ENCODE measurements at places on chromosomes 7 and 10. TPM values are rescaled to one million over a fixed set of nuclear protein-coding genes. Genes with fewer than 3 reads are reported as not detected.

The SPDYE6 gene
- not detected for total RNA-seq

The GIMAP8 gene
- total RNA-seq, result 4.5 TPM

The NT5C3A gene
- 53.9 TPM for total RNA-seq

The DNMBP gene
- 38.4 TPM for total RNA-seq

The BMI1 gene
- total RNA-seq, result 23.5 TPM

The RAMP3 gene
- total RNA-seq, result 7.2 TPM

The PITX3 gene
- total RNA-seq, result not detected

The NUTM2B gene
- total RNA-seq, result 1.2 TPM

The FAM131B gene
- 0.40 TPM for total RNA-seq

The CDC14C gene
- not detected for total RNA-seq

The HKDC1 gene
- total RNA-seq, result 14.7 TPM

The MARVELD1 gene
- 25.7 TPM for total RNA-seq

The LEP gene
- 0.07 TPM for total RNA-seq

The SEMA3E gene
- total RNA-seq, result 1.2 TPM

The CRYGN gene
- total RNA-seq, result not detected

The SPOCK2 gene
- 4.7 TPM for total RNA-seq

The PRPS1L1 gene
- not detected for total RNA-seq

The HOXA2 gene
- 2.4 TPM for total RNA-seq

The UTF1 gene
- not detected for total RNA-seq

The PAX4 gene
- 0.67 TPM for total RNA-seq

The AQP1 gene
- 47.4 TPM for total RNA-seq

The MRPS33 gene
- 77.3 TPM for total RNA-seq

The PDLIM1 gene
- 246 TPM for total RNA-seq

The ZNF248 gene
- 8.2 TPM for total RNA-seq

The CYP2W1 gene
- 4.5 TPM for total RNA-seq

The PRKCQ gene
- 0.94 TPM for total RNA-seq

The SH2D4B gene
- not detected for total RNA-seq

The ANKRD22 gene
- total RNA-seq, result 26.6 TPM

The ZNF862 gene
- 9.9 TPM for total RNA-seq

The COL28A1 gene
- total RNA-seq, result 1.2 TPM

The PLXDC2 gene
- total RNA-seq, result 12.5 TPM

The VSTM4 gene
- total RNA-seq, result 3.1 TPM

The COL1A2 gene
- total RNA-seq, result 131 TPM

Measured in colonic mucosa (tissue), 4 donors.